ENCODE measurements at places on chromosomes 12 and 14. TPM values are rescaled to one million over a fixed set of nuclear protein-coding genes. Genes with fewer than 3 reads are reported as not detected.

LRP1-AS gene
- total RNA-seq, result not detected

FAM90A1 gene
- total RNA-seq, result 0.16 TPM

NGB gene
- total RNA-seq, result not detected

SLC25A21 gene
- total RNA-seq, result 0.73 TPM

IQSEC3 gene
- total RNA-seq, result 1.4 TPM

Measured in left cardiac atrium (tissue), 4 donors.